Putamen (tissue), 1 donor: ENCODE measurements at places on chromosomes 13 and 19.

DNA sequence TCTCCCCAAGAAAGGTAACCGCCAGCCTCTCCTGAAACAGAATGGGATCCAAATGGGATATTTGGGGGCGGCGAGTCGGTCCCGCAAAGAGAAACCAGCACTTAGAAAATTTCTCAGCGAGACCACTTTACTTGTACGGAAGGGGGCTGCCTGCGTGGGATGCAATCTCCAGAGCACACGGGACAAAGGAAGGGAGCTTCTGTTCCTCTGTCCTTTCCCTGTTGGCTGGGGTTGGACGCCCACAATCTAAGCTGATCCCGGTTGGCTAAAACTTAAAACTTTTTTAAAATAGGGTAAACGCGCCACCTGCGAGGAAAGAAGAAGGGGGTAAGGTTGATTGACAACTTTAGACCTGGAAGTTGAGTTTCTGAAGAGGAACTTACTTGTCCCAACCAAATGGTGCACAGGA is 826 bp upstream of the BSG start:
- DNase-seq, result no peak

- DNase-seq, result no peak
Observed at GRCh38 chr13:71785361-71785760, 81.6 kb downstream of the DACH1 start.

GRCh38 chr13:23636360-23636759 is 66.1 kb downstream of the TNFRSF19 start:
- no peak for DNase-seq

DNA sequence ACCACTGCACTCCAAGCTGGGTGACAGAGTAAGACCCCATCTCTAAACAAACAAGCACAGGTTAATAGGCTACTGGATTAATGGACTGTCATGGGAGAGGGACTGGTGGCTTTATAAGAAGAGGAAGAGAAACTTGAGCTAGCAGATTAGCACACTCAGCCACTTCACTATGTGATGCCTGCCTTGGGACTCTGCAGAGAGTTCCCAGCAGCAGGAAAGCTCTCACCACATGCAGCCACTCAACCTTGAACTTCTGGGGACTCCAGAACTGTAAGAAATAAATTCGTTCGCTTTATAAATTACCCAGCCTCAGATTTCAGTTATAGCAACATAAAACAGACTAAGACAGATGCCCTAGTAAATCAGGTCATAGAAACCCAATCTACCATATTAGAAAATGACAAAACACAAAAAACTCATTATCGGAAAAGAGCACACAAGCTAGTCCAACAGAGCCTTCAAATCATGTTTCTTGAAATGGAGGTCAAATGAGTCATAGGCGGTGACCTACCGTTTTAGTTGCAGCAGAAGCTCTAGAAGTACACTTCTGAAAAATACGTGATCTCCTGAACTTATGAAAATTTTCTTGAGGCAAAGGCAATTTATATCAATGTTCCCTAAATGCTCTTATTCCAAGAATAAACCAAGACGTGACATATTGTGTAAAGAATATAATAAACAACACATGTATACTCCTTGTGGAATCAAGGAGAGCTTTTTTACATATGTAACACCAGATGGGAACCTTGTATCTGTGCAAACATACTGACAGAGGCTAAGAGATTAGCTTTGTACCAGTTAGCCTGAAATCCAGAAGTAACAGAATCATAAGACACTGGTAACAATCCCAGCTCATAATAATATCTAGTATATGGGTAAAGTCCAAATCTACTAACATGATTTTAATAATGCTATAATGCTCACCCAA is 340.9 kb upstream of the SGCG start:
- no peak for DNase-seq

DNA sequence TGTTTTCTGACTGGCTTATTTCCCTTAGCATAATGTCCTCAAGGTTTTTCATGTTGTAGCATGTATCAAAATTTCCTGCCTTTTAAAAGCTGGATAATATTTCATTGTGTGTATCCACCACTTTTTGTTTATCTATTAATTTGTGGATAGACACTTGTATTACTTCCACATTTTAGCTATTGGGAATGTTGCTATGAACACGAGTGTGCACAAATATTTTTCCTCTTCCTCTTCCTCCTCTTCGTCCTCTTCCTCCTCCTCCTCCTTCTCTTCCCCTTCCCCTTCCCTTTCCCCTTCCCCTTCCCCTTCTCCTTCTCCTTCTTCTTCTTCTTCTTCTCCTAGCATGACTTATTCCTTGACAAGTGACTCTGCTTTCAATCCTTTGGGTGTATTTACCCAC is 51.2 kb upstream of the KL start:
- DNase-seq, result no peak

GRCh38 chr19:35557539-35558399 is 5.7 kb downstream of the ATP4A start:
- no peak for DNase-seq

DNA sequence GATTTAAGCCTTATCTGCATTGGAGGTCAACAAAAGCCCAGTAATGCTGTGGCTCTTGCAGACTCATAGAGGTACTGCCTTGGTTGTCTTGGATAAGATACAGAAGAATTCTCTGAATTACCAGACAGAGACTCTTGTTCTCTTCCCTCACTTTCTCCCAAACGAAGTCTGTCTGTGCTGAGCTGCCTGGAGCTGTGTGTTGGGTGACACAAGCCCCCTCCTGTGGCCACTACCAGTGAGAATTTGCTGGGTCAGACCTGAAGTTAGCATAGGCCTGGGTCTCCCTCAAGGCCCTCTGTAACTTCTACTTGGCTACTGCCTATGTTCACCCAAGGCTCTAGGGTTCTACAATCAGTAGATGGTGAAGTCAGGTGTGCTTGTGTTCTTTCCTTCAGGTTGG is 413.0 kb downstream of the PCDH20 start:
- DNase-seq, result no peak

- no peak for DNase-seq
Observed at GRCh38 chr19:47022541-47023447, 3.2 kb downstream of the NPAS1 start.

GRCh38 chr13:102968572-102969228 is 97.5 kb downstream of the SLC10A2 start:
- no peak for DNase-seq

DNA sequence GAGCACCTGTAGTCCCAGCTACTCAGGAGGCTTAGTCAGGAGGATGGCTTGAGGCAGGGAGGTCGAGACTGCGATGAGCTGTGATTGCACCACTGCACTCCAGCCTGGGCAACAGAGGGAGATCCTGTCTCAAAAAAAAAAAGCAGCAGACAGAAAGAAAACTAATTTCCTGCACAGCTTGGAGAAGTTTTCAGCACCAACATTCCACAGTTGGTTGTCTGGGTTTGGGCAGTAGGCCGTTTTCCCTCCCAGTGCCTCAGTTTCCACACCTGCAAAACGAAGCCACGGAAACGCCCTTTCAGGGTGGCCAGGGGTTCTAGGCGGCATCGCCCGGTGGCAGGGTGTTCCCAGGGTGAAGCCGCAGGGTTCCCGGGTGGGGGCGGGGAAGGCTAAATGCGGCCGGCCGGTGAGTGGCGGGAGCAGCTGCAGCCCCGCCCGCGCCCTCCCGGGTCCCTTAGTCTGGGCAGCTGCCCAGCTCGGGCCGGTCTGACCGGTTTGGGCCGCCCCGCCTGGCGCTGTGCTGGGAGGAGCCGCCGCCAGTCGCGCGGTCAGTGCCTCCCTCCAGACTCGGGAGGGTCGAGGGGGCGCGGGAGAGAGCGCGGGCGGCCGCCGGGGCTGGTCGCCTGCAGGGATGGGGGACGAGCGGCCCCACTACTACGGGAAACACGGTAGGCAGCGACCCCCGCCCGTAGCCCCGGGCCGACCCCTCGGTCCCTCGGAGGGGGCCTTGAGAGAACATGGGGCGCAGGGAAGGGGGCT is at the start of gene SLC44A2:
Gene SLC44A2, plus strand, starts transcription at position 551 of the 759 bp plus-strand sequence. Its CDS starts 81 bp downstream, at position 632.
- peak; percentile 78 for DNase-seq

GRCh38 chr19:1750343-1751021 is 2.8 kb upstream of the ONECUT3 start:
- no peak for DNase-seq

GRCh38 chr13:27110056-27110746 is 61.4 kb downstream of the USP12 start:
- no peak for DNase-seq

DNA sequence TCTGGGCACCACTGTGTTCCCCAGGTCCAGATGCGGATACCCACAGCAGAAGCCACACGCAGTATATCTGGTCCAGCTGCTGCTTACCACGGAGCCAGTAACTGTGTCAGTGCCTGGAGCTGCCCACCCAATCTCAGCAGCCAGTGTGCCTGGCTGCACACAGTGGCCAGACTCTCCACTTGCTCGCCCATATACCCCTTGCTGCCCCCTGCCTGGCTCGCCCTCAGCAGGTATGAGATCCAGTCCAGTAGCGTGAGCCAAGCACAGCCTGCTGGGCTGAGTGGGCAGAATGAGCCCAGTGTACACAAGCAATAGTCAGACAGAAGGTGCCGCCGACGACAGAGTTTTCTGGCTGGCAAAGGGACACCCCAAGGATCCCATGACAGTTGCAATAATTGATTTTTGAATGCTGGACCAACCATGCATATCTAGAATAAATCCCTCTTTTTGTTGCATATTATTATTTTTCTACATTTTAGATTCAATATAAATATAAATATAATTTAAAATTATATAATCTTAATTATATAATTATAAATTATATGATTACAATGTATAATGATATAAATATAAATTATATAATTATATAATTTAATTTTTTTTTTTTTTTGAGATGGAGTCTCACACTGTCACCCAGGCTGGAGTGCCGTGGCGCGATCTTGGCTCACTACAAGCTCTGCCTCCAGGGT is 918.8 kb upstream of the MIR17HG start:
- no peak for DNase-seq

DNA sequence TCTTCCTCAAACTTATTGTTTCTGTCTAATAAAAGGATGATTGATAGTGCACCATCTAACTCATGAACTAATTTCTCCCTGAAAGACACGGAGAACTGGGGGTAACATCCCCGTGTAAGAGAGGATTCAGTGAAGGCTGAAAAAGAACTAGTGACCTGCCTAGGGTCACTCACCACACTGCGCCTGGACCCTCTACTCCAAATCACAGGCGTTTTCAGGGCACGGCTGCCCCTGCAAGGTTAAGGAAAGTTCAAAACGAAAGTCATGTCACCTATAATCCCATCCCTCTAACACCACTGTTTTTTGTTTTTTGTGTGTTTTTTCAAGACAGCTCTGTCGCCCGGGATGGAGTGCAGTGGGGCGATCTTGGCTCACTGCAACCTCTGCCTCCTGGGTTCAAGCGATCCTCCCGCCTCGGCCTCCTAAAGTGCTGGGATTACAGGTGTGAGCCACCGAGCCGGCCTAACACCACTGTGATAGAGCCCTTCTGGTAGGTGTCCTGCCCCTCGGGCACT is 8.7 kb downstream of the URAD start:
- DNase-seq, result no peak

GRCh38 chr13:113917594-113918371 is 53.9 kb upstream of the GAS6 start:
- no peak for DNase-seq

DNA sequence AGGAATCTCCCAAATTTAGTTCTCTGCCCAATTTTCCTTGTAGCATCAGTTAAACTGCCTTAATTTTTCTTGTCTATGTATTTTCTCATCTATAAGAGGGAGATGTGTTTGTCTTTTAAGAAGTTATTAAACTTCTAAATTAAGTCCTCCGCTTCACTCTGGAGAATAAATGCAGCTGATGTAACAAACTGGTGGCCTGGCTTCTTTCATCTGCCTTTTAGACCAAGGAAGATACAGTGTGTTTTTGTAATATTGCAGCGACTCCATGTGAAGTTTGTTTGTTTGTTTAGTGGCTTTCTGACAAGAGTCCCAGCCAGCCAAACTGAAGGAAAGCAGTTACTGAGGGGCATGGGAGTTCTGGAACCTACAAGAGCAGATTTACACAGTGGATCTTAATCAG is 56.4 kb downstream of the KLF12 start:
- peak; percentile 21 for DNase-seq

DNA sequence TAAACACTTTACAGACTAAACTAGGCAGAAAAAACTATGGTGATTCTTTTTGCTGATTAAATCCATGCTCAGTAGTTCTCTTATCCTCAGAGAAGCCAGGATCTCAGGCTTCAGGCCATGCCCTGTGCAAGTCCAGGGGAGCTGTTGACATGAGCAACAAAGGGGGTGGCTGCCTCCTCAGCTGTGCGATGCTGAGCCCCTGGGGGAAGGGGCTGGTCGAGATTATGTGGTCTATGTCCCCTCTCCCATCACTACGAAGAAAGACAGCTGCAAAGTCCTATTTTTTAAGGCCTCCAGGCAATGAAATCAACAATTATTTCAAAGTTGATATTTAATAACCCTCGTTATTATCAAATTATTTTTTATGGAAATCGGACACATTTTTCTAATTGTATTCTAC is 37.0 kb downstream of the IRS2 start:
- no peak for DNase-seq

DNA sequence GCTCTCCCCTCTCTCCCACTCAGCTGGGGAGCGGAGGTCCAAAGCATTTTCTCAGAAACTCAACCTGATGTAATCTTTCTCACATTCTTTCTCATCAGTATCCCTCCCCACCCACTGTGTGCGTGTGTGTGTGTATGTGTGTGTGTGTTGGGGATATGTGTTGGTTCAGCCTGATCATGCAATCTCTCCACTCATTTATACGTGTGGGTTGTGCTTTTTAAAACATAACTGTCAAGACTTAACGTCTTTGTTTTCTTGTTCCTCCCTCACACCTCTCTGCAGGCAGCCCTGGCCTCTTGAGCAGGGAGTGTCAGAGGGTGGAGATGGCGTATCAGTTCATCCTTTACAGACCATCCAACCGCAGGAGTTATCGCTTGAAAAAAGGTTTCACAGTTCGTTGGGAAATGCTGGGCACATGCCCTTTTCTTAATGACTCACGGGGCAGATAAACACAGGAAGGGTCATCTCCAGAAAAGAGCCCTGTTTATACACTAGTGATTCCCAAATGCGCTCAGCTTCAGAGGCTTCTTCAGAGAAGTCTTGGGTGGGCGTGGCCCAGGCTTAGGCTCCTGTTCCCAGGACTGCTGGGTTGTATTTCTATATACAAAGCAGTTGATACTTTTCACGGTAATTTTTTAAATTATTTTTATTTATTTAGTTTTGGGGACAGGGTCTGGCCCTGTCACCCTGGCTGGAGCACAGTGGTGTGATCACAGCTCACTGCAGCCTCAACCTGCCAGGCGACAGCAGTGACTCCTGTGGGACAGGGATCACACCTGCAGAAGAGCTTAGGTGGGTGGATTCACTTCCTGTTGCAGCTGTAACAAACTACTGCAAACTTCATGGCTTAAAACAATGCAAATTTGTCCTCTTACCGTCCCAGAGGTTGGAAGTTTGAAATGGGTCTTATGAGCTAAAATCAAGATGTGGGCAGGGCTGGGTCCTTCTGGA is 60.3 kb downstream of the CCDC70 start:
- no peak for DNase-seq

GRCh38 chr19:4444765-4445741 is 12.5 kb downstream of the UBXN6 start:
- no peak for DNase-seq

- no peak for DNase-seq
Observed at GRCh38 chr13:96650301-96650886, 343.9 kb downstream of the OXGR1 start.

DNA sequence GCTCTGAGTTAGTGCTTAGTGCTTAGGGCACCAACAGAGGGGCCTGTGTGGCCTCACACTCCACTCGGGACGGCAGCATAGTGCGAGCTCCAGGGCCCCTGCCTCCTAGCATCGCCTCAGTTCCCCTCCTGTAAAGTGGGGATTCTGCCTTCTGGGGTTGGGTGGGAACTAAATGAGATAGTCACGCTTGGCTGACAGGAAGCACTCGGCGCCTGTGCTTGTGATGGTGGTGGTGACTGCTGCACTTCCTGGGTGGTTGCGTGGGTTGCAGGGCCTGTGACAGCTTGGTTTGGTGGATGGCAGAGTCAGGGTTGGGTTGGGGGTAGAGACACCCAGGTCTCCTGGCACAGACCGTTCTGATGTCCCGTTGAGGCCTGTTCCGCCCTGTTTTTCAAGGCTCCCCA is 7.7 kb downstream of the PLEKHF1 start:
- no peak for DNase-seq
